C1 segment of cervical spinal cord (tissue), 14 donors: ENCODE measurements at places on chromosomes 3 and 15.

GRCh38 chr3:152554980-152555379 is 280.0 kb upstream of the P2RY1 start:
- DNase-seq, result no peak

GRCh38 chr15:43919540-43920253 is 92.9 kb downstream of the WDR76 start:
- DNase-seq, result no peak

GRCh38 chr3:4407941-4408340 is 59.1 kb downstream of the SUMF1 start:
- DNase-seq, result no peak

DNA sequence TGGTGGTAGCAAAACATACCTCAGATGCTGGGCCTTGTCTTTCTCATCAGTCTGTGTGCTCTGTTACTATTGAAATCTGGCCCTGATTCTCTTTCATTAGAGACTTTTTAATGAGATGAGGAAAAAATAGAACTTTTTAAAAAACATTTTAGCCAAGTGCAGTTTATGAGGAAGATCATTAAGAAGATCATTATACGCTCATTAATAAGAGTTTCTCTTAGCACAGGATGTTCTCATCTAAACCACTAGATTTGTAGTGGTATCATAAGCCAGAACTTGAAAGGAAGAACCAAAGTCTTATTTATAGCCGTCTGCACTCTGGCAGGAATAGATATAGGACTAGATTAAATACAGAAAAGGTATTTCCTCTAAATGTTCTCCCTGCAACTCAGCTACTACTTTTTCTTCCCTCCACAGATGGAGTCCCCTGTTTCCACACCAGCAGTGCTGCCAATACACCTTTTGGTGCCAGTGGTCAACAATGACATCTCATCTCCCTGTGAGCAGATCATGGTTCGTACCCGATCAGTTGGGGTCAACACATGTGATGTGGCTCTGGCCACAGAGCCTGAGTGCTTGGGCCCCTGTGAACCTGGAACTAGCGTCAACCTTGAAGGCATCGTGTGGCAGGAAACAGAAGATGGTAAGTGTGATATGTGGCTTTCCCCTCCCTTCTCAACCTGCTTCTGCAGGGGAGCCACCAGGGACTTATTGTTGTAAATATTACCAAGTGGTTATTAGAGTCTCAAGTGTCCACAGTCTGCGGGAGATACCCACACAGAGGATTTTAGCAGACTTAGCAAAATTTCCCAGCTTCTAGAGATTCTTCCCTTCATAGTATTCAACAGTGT is 152.8 kb downstream of the RBPMS2 start:
- DNase-seq, result no peak

DNA sequence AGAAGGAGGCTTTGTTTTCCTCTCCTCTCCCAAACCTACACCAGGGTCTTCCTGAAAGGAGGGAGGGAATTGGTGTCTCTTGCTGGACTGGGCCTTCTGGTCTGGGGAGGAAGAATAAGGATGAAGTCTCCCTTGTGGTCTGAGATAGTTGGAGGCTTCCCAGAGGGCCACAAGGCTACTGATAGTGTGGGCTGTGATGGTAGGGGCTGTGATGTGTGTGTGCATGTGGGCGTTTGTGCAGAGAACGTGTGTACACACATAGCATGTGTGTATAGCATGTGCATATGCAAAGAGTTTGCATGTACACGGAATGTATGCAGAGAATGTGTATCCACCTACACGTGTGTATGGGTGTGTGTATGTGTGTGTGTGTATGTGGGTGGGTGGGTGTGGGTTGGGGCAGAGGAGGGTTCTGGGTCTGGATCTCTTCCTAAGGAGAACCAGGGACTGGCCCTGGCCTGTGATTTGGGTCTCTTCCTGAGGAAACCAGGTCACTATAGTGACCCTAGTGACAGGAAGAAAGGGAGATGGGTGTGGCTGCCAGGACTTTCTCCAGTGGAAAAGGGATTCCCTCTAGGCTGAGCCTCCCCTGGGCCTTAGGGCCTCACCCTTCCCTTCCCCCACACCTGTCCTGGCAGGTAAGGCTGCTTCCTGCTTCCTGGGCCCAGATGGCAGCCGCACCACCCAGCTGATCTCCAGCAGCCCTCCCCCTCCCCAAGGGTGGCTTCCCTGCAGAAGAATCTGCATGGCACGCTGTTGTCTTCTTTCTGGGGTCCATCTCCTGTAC is 1.7 kb downstream of the FLNB start:
- no peak for DNase-seq

GRCh38 chr3:79015854-79016253 is 751.9 kb downstream of the ROBO1 start:
- DNase-seq, result no peak

GRCh38 chr3:111712294-111713167 is 117.4 kb upstream of the ZBED2 start:
- no peak for DNase-seq

DNA sequence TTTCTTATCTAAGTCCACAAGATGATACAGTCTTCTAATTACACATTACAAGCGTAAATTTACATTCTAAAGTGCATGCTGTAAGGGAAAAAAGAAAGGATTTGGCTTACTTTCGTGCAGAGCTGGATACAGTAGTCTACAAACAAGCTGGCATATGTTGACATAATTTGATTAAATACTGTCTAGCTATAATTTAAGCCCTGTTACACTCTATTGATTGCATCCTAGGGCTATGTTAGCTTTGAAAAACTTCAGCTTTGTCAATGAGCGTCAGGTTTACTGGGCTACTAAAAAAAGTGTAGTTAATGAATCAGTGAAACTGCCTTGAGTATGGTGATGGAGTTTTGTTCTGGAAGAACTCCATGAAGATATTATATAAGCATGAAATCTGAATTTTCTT is 24.5 kb upstream of the PLCL2 start:
- DNase-seq, result no peak

DNA sequence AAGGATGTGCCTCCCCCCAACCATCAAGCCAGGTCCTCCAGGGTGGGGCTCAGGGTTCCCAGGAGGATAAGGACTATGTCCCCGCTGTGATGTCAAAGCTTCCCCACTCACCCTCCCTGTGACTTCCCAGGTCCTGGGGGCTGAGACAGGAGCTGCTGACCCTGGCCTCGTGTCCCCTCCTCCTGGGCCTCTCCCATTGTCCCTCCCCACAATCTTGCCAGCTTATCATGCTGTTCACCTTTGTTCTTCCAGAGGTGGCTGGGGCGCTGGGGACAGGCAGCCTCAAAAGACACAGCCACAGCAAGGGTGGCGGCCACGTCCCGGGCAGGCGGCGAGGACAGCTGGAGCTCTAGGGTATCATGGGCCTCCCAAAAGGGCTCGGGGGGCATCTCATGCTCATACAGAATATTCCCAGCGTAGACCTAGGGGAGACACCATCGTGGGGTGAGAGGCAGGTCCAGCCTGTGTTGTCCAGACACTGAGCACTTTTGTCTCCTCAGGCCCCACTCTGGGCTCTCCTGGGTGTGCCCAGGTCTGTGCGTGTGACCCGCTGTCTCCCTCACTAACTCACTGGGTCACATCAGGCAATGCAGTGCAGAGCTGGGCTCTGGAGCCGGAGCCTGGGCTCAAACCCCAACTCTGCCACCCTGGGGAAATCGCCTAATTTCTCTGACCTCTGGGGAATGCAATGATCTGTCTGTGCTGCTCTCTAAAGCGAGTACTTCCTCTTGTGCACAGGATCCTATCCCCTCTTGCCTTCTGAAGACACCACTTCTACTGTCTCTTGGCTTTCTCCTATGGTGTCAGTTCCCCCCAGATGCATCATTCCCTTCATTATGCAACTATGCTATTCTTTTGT is 30.0 kb downstream of the SNX33 start:
- DNase-seq, result no peak

DNA sequence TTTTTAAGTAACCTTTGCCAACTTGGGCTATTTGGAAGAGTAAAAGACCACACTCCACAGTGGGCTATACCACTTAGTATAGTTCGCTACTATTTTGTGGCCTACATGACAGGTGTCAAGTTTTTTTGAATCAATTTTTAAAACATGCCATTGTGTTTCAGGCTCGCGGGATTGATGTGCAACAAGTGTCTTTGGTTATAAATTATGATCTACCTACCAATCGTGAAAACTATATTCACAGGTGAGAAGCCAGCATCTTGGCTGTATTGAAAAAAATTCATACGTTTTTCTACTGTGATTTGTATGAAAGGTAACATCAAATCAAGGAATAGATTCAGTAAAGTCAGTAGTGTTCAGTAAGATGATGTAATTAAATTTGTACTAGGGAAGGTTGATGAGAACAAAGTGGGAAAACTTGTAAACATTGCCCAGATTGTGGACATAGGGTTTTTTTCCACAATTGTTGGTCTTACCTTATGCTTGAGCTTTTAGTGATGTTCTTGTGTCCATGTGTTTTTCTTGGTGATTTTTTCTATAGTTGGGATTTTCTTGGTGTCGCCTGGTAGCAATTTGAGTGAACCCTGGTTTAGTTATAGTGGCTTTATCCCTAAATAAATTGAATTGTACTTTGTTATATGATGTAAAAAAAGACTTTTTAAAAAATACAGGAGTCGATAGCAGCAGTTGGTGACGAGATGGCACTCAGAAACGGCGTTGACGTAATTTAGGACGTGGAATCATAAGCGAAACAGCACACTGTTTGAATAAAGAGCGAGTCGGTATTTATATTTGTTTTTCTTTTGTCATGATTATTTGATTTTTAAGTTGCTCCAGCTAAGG is 4.5 kb downstream of the EIF4A2 start:
- no peak for DNase-seq

- peak; percentile 39 for DNase-seq
Observed at GRCh38 chr3:146160964-146161662, at the start of gene PLOD2. Gene PLOD2, minus strand, starts transcription at chr3:146161184. Its CDS starts 195 bp downstream, at chr3:146160989.

- DNase-seq, result no peak
Observed at GRCh38 chr3:108159865-108160264, 62.4 kb downstream of the IFT57 start.

GRCh38 chr3:37891227-37891626 is 29.5 kb downstream of the CTDSPL start:
- no peak for DNase-seq

GRCh38 chr15:73605759-73606436 is 27.3 kb downstream of the NPTN start:
- DNase-seq, result no peak

DNA sequence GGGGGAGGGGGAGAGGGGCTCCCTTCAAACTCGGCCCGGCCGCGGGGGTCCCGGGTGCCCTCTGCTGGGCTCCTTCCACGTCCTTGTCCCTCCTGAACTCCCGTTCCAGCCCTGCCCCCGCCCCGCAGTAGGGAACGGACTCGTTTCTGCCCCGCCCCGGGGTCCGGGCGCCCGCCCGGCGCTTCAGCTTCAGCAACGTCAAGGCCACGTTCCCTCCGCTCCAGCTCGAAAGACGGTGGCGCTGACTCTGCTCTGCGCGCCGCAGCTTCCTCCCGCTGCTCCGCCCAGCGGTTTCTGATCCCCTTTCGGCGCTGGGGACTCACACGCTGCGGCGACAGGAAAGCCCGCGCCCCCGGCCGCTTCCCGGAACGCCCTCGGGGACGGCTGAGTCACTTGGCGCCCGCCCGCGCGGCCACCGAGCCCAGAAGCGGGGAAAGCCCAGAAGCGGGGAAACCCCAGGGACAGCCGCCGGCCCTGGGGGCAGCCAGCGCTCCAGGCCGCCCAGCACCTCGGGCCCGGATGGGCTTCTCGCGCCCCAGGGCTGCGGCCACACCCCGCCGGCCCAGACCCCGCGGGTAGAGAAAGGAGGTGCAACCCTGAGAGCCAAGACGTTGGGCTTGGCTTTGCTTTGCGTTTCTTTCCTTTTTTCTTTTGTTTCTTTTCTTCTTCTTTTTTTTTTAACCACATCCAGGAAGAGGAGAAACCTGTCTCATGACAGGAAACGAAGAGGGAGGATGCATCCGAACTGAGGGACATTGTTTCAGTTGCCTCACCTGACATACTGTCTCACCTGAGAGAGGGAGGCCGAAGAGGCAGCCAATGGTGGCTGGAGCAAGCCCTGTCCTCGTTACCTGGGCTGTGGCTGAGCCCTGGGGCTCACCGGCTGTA is 28.9 kb downstream of the ARHGAP31 start:
- peak; percentile 64 for DNase-seq

DNA sequence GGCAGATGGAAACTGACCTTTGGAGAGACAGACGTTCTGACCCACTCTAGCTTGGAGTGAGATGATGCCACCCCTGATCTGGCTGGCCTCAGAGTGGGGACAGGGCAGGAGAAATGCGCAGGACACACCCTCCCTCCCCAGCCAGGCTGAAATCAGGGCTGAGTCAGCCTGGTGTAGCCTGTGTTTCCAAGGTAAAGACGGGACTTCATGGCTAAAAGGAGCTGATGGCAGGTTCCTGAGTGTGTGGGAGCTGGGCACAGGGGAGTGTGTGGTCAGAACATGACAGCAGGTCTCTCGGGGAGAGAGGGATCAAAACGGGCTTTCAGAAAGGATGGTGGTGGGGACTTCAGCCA is 14.6 kb upstream of the POLG start:
- no peak for DNase-seq

- no peak for DNase-seq
Observed at GRCh38 chr3:191298846-191299245, 30.3 kb upstream of the CCDC50 start.

DNA sequence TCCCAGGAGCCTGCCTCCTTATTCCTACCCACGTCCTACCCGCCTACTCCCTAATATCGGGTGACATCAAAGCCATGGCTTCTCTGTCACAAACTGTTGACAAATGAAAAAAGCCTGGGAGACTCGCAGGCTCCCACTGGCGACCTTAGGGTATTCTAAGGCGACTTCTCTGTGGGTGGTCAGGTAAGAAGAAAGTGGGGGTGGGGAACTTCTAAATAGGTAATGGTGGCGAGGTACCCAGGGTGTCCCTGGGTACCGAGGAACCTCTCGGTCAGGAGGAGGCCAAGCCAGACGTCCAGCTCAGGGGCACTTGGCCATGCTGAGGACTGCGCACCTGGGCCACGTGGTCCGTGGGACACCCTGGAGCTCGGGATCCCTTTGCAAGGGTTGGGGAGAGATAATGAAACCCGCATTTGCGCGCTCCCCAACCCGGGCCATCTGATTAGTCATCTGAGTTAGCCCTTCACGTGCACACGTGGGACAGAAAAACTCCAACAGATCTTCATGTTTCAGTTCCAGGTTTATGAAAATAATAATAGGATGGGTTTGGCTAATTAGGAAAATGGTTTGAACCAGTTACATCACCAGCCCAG is 78.2 kb downstream of the NR2F2 start:
- DNase-seq, result no peak
